ENCODE measurements at places on chromosomes 7 and 10.

GRCh38 chr7:157018328-157018996, 8.0 kb upstream of the MNX1 start:
- DNase-seq = no peak

GRCh38 chr10:118971187-118971586, 58.3 kb upstream of the NANOS1 start:
- no peak for DNase-seq

DNA sequence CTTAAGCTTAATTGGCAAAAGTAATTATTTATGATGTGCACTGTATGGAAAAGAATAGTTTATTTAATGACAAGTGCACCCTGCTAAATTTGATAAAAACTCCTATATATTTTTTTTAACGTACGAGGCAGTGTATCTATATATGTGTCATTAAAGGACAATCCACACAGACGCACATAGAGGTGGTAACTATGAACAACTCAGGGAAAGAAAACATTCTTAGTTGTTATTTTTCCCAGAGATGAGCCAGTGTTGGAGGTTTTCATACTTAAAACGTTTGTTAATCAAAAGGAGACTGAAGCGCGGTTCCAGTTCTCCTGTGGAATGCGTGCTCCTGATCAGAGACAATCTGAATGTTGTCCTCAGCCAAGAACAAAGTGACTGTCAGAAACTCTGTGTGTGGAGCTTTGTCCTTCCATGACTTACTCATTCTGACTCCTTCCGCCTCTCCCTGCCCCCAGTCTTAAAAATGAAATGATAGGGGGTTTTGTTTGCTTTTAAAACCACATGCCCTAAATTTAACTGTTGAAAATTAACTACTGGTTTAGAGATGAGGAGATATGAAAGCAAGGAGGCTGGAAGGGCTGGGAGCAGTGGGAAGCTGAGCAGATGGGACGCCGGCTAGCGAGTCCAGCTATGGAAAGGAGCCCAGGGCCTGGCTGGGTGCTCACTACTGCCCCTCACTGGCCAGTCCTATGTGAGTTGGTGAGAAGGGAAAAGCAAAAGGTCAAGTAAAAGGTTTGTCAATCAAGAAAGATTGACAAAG, 99.6 kb downstream of the SVIL start:
- DNase-seq = no peak

GRCh38 chr7:18445483-18445882, 50.1 kb upstream of the HDAC9 start:
- DNase-seq = no peak

DNA sequence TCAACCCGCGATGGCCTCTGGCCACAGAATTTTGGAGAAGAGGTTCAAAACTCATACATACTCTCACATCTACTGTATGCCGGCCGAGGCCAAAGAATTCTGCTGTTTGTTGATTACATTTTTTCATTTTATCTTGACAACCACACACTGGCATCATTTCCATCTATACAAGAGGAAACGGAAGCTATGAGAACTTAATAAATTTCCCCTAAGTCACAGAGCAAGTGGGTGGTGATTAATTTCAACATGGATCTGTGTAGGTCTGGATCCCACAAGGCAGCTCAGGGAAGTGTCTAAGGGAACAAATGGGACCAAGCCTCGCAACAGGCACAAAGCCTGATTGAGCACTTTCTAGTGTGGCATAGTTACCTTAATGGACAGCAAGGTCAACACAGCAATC, 18.0 kb downstream of the ELMO1 start:
- DNase-seq = no peak

GRCh38 chr7:116691664-116692063, 19.7 kb downstream of the MET start:
- DNase-seq = no peak

- DNase-seq = no peak
Observed at GRCh38 chr7:96708872-96709271, 774 bp downstream of the SEM1 start.

GRCh38 chr7:70659263-70659662, 472.7 kb upstream of the GALNT17 start:
- no peak for DNase-seq

DNA sequence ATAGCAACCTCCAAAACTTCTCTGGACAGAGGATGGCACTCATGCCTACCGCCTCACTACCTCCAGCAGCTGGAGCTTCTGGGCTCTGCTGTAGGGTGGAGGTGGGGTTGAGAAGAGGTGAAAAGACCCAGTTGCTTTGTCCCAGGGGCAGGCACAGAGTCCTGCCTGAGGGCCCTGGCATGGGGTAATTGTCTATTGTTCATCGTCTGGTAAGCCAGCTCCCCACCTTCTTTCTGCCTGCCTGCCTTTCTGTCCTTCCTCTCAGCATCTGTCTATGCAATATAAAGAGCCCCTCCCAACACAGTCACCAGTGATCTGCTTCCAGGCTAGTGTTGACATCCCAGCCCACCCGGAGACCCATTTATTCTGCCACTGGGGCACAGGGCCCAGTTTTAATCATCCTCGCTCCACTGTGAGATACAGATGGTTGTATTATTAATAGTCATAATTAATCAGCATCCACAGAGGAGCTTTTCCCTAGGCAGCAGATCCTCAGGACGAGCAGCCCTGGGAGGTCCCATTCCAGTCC, 39.0 kb downstream of the ZMIZ1 start:
- no peak for DNase-seq

DNA sequence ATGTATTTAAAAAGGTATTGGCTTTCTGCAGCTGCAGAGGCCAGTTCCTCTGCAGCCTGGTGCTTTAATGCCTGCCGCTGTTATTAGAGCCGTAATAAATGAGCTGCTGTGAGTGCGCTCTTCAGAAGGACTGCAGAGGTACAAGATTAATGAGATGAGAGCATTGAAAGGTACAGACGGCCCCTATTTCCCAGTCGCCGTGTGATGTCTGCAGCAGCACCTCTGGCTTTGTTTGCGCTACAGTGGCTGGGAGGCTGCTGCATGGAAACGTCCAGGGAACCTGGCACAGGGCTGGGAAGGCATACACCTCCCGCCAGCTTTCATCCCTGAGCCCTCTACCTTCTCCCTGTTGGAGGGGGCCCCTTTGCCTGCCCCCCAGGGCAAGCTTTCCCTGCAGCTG, 383.8 kb upstream of the ZMIZ1 start:
- DNase-seq = no peak

DNA sequence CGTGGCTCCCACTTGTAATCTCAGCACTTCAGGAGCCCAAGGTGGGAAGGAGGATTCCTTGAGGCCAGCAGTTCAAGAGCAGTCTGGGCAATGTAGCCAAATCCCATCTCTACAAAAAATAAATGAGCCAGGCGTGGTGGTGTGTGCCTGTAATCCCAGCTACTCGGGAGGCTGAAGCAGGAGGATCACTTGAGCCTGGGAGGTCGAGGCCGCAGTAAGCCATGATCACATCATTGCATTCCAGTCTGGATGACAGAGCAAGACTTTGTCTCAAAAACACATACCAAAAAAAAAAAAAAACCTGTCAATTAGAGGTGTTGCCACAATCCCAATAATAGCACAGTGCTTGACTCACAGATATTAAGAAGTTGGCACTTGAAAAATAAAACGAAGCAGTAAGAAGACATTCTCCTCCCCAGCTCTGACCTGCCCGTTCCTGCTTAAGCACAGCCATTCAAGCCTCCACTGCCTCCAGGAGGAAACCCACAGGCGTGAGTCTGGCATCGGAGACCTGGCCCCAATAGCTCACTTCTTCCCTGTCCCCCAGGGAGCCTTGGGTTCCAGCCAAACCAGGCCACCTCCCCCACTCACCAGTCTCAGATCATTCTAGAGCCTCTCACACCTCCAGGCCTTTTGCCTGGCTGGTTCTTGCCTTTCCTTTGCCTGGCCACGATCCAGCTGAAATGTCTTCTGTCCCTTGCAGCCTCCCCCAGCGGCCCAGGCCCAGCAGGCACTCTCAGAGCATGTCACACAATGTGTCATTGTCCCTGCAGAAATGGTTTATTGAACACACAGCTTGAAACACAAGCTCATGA, 45.3 kb upstream of the GTF2I start:
- DNase-seq = no peak

- no peak for DNase-seq
Observed at GRCh38 chr10:23994459-23995046, 214.4 kb upstream of the KIAA1217 start.

DNA sequence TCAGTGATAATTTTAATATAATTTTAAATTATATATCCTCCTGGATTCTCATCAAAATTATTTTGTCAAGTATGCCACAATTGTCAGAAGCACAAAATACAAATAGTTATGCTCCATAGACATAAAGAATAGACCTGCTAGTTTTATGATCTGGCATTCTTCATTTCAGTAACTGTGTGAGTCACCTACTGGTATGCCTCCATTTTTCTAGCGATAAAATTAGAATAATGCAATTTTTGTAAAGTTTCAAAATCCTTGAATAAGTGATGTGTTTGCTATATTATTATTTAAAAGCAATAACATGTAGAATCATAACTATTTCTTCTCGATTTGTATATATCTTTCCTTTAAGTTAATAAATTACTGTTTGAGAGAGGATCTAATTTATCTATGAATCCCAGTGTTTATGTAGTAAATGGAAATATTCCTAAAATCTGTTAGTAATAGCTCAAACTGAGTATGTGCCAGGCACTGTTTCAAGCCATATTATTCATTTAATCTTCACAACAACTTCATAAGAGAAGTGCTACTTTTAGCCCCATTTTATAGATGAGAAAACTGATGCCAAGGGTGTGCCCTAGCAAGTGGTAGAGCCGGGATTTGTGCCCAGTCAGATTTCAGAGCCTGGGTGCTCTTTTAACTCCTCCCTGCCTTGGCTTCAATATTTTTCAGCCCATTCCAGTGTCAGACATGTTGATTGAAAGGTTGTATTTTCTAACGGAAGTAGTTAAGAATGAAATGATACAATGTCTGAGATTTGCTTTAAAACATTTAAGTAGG, 38.4 kb downstream of the NET1 start:
- DNase-seq = no peak

GRCh38 chr7:134330974-134331373, 14.2 kb upstream of the SLC35B4 start:
- no peak for DNase-seq

DNA sequence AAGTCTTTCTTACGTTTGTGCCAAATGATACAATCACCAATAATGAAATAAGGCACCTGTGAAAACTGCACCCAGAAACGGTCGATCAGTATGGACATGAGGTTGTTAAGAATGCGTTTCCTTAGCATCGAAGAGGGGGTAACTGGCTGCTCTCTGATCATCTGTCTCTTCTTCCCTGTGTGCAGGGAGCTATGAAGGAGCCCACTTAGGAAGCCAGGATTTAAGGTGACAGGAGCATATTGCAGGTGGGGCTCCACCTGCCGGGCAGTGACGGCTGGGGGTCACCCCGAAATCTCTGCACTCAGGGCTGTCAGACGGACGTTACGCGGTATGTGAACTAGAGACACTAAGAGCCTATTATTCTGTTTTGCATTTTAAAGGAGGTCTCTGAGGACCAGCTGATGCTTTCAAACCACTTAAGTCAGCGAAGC, 64.5 kb downstream of the CARD11 start:
- no peak for DNase-seq

GRCh38 chr10:33326933-33327332, 7.5 kb downstream of the NRP1 start:
- DNase-seq = no peak

DNA sequence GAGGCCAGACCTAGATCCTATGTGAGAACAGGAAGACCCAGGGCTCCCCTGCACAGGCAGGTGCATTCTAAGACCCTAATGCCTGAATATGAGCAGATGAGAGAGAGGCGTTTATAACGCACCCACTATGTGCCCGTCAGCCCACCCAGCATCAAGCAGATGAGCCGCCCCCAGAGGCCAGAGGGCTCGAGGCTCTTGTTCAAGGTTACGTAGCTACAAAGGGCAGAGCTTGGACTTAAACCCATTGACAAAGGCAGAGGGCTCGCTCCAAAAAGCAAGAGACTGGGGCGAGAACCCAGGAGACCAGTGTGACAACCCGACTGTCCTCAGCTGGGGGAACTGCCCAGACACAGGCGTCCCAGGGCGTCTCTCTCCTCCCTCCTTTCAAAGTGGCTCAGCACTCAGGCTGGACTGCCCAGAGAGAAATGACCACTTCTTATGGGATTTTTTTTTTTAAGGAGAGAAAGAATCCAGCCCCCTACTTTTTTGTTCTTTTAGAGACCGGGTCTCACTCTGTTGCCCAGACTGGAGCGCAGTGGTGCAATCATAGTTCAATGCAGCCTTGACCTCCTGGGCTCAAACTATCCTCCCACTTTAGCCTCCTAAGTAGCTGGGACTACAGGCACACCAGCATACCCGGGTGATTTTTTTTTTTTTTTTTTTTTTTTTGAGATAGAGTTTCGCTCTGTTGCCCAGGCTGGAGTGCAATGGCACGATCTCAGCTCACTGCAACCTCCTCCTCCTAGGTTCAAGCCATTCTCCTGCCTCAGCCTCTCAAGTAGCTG, 40.1 kb downstream of the TNRC18 start:
- DNase-seq = no peak

DNA sequence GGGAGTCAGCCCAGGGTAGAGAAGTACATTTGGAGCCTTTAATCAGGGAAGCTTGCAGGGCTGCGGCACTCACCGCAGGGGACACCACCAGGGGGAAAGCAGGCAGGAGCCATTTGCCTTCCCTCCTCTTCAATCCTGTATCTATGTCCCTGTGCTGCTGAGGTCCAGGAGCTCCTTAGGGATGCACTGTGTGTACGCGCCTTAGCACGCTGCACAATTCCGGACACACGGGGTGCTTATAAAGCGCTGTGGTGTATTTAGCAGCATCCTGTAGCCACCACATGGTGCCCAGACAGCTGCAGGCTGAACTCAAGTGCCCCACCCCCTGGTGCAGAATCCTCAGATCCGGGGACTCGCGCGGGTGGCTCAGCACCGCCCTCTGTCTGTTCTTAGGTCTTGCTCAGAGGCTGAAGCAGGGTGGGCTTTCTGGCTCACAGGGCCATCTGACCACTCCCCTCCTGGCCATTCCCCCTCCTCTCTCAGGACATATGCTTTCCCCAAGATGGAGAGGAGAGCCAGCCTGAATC, 421.4 kb downstream of the SDK1 start:
- no peak for DNase-seq

DNA sequence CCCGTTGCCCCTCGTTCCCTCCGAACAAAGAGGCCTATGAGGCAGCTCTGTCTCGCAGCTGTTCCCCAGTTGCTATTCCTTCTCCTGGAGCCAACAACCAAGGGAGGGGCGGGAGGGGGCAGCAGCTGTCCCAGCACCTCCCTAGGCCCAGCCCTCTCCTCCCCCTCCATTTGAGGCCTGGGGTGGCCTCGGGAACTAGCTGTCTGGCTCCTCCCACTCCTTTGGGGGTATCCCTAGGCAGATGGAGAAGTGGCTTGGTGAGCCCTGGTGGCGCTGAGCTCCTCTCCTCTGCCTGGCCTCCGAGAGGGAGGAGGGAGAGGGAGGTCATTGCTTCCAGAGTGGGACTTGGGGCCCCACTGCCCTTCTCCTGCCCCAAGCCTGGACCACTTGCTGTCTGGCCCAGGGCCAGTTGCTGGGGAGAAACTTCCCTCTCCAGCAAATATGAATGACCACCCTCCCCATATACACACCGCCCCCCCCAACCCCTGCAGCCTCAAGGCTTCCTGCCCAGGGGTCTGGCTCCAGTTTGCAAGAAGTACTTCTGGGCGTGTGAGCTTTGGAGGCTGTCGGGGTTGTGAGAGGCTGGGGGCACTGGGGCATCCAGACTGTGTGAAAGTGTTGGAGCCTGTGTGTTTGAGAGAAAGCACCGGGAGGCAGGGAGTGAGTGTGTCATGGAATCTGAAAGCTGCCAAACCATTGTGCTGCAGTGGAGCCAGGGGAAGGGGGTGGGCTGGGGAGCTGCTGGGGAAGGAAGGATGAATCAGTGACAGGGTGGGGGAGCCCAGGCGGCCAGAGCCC, 3.1 kb downstream of the FLNC start:
- DNase-seq = no peak

GRCh38 chr10:106481598-106482275, 682.8 kb downstream of the SORCS1 start:
- DNase-seq = no peak
